ENCODE measurements at places on chromosomes 3 and 15. TPM values are rescaled to one million over a fixed set of nuclear protein-coding genes. Genes with fewer than 3 reads are reported as not detected.

DNA sequence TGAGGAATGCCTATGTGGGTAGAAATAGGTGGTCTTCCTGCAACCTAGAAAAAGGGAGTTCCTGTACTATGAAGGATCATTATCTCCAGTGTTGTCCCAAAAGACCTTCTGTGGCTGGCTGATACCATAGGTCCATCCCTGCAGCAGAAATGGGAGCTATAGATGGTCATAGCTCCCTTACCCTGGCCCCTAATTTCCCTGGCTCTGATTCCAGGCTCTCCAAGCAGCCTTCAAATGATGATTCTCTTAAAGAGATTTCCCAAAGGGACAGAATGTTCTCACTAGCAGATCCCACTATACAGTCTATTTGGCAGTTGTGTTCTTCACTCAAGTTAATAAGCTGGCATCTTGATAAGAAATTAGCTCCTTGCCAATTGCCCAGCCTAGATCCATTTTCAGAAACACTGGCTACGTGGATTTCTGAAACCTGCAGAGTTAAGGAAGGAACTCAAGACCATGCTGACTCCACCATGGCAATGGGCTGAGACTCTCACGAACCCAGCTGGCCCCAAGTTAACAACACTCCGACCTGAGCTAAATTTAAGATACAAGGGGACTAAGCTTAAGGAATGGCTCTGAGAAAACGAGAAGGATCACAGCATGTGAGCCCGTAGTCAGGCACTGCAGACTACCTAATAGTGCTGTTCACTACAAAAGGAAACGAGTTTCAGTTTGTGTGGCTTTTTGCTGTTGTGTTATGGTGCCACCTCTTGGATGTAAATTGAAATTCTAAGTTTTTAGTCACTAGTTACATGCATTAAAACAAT is 11.4 kb downstream of the C15orf40 start:
- peak; percentile 50 for DNase-seq

DNA sequence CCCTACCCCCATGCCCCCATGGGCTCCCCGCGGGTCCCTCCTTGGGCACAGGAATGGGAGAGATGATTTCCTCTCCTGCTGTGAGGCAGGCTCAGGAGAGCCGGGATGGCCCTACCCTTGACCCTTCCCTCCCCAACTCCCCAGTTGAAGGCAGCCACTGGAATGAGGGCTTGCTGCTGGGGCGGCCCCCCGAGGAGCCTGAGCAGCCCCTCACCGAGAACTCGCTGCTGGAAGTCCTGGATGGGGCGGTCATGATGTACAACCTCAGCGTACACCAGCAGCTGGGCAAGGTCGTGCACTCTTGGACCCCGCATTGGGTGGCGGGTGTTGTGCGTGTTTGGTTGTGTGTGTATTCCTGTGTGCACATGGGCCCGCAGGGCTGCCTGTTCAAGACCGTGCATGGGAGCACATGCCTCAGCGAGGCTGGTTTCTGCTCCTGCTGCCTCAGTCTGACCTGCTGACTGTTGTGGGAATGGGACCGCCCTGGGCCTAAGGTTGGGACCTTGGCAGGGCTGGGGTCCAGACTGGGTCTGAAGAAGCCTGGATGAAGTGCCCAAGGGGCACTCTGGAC is 14.0 kb downstream of the AMIGO3 start:
- no peak for DNase-seq

DNA sequence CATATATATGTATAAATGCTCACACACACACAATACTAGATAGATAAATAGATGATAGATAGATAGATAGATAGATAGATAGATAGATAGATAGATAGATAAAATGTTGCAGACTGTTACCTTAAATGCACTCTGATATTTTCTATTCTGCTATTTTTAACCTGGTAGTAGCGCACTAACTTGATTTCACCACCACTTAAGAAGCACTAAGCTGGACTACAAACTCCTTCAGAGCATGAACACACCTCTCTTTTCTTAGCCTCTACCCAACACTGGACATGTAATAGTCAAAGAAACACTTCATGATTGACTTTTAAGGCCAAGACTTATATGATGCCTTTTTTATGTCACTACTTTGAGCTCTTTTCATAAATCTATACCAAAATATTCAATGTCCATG is 304.6 kb upstream of the UBE2E2 start:
- no peak for DNase-seq

GRCh38 chr3:136840252-136840651 is 21.3 kb downstream of the SLC35G2 start:
- DNase-seq, result no peak

OIP5 gene
- total RNA-seq, result 23.9 TPM

DNA sequence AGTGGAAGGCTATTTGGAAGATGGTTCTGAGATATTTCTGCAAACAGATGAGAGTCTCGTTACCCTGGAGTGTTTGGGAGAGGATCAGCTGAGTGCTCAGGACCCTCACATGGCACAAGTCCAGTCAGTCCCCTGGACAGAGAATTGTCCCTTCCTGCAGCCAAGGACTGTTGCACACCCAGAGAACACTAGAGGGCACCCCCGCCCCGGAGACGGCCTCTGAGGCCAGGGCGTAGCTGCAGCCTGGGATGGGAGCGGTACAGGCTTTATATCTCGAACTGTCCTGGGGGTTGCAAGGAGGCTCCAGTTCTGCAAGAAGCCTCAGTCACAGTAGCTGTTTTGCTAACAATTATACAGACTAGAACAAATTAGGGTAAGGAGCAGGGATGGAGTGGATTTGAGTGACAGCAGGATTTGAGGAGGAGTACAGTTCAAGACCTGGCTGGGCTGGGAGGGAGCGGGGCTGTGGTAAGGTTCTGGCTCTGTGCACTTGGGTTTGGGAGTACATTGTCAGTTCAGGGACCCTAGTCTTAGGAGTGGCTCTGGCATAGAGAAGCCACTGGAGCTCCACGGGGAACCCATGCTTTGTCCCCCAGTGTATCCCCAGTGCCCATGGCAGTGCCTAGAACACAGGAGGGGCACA is 67.6 kb upstream of the HACD2 start:
- DNase-seq, result peak; percentile 81

- DNase-seq, result no peak
Measured at GRCh38 chr3:167728176-167728575, 6.5 kb downstream of the PDCD10 start.

P4HTM gene
- 49.1 TPM for total RNA-seq

DNA sequence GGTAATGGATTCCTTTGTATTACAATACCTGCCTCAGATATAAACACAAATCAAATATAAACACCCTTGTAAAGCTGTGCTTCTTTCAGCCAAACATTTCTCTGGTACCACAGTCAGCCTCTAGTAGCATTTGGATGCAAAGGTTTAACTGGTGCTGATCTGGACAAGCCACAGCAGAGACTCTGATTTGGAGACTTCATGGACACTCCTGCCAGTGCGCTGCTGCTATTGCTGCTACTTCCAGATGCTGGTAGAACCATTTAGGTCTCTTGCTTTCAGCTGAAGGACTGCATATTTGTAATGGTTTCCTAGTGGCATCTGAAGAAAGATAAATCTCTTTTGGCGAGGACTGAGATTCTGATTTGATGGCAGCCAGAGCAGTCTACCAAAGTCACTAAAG is 36.9 kb downstream of the NCK1 start:
- no peak for DNase-seq

DNA sequence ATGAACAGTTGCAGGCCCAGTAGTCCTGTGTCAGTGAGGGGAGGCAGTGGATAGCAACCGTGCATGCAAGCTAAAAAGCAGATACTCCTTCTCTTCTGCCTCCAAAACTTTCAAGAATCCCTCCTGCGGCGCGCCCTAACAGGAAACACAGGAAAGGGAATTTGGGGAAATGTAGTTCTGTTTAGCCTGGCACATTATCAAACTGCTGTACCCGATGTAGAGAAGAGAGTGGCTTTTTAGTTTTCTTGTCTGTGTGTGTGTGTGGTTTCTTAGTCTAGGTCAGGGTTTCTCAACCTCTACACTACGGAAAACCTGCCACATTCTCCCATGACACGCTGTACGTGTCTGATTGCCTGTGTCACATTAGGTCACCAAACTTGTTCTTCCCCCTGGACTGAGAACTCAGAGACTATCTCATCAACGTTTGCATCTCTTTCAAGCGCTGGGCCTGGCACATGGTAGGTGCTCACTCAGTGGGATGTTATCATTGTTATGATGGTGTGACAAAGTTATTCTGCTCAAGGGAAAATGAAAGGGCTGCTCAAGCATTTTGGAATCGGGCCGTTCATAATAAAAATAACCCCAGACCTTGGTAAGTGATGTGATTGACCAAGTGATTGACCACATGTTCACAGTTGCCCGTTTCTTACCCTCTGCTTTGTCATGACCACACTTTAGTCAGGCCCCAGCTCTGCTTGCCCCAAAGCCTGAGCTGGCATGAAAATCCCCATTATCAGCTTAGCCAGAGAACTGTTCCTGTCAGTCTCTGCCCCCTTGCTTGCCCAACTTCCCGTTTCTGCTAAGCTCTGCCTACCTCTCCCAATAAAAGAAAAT is 33.2 kb downstream of the TM4SF4 start:
- no peak for DNase-seq

DNA sequence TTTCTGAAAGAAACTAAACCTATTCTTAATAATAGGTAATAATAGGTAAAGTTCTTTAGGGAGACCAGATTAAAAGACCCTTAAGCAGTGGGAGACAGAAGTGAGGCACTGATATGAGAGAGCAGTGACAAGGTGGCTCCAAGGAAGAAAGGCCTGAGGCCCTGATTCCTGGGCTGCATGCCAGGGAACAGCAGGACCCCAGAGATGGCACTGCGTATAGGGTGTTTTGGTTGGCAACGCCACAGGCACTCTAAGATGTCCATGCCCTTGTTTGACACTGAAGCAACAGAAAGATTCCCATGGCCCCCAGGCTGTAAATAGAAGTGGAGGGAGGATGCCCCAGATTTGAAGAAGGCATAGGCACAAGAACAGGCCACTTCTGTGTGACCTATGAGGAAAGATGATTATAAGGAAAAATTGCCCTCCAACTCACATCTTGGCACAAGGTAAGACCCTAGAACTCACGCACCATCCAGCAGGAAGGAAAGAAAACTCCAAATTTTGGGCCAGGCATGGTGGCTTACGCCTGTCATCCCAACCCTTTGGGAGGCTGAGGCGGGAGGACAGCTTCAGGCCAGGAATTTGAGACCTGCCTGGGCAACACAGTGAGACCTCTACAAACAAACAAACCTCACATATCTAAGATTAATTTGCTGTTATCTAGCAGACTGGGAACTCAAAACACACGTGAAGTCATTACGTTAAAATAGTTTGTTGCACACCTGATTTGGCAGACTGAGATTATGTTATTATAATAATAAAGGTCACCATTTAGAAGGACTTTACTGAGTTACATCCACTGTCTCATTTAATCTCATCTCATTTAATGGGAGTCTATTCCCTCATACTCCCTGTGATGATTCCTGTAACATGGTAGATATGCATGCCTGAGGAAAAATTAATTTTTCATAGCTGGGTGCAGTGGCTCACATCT is 10.5 kb upstream of the BLM start:
- DNase-seq, result peak; percentile 19

CCNL1 gene
- 91.3 TPM for total RNA-seq

DNA sequence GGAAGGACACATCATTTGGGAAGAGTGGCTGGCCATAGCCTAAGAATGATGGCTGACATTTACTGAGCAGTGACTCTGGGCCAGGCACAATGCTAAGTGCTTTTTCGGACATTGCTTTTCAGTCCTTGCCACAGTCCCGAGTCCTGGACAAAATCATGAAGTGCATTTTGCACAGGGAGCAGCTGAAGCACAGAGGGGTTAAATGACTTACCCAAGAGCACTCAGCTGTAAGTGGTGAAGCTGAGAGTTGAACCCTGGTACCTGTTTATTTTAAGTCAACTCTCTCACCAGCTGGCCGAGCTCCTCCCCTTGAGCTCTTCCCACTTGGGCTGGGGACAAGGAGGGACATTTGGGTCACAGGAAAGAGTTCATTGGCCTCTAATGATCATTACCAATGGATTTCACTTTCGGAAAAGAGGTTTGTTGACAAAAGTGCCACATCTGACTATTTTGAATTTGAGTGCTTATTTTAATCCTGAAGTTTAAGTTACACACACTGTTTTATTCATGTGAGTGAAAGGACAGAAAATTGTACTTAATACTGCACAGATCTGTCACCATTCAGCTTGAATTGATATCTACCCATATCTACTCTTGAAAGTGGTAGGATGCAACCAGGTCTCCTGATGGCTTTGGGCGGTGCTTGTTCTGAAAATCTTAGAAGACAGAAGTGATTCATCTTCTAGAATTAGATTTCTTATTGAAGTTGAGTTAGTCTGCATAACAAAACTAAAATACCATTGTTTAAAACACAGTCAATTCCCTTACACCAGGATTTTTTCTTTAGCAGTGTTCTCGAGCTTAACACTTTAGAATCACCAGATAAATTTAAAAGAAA is 368.7 kb upstream of the PROK2 start:
- DNase-seq, result no peak

ARHGEF26 gene
- total RNA-seq, result 10.0 TPM

GRCh38 chr15:84874981-84875699 is 9.3 kb upstream of the SLC28A1 start:
- no peak for DNase-seq

XCR1 gene
- total RNA-seq, result 0.18 TPM

- DNase-seq, result peak; percentile 56
Measured at GRCh38 chr3:14532691-14533456, 7.3 kb downstream of the GRIP2 start.

GABRR3 gene
- not detected for total RNA-seq

GRCh38 chr3:160665784-160666526 is 11.0 kb upstream of the ARL14 start:
- DNase-seq, result no peak

DNA sequence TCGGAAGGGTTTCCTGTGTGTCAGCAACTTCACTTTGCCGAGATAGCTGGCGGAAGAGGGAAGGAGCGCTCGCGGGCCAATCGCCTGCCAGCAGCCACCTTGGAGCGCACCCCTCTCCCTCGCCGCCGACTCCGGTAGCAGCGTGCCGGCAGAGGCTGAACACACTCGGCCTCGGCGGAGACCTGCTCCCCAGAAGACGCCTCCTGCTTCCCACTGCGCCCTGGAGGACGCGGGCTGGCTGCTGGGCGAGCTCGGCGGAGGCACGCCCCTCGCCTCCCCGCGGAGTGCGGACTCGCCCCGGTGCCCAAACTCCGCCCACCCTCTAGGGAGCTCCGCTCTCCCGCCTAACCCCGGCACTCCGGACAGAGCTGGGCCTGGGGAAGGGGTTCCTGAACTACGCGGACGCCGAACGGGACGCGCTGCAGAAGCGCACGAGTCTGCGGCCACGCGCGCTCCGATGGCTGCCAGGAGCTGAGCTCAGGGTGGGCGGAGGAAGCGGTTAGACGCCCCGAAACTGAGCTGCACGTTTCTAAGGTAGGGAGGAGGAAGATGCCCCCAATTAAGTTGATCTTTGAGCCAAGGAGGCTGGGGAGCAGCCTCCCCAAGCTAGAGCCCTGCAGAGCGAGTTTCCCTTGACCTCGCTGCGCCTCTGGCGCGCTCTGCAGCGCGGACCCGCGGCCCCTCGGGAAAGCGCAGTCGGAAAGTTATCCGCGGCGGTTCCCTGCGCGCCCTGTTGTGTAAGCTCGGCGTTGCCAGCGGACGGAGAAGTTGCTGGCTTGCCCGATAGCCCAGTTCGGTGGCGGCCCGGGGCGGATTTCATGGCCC is at the start of gene P2RY1:
Gene P2RY1 (plus strand): TSS at position 356 of the 825 bp plus-strand sequence. CDS start 652 bp downstream, outside the sequence.
- peak; percentile 85 for DNase-seq

ANKRD34C gene
- not detected for total RNA-seq

All from PC-9 (cell line).